ENCODE measurements at places on chromosomes 5 and 9.

- DNase-seq = no peak
These were observed 98.2 kb upstream of the TNFAIP8 start for GRCh38 chr5:119257613-119258012.

DNA sequence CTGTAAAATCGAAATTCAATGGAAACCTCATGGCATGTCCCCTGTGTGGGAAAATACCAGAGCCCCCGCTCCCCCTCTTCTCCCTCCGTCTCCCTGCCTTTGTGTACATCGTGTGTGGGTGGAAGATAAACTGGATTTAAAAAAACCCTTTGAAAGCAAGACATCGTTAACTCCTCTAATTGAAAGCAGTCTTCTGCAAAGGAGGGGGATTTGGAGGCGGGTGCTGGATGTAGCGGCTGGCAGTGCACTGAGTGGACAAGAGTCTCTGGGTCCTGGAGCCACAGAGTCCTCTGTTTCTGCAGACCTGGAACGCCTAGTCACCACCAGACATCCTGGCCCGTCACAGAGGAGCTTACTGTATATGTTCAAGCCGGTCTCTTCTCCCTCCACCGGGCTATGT, 169.4 kb downstream of the PAPPA start:
- no peak for DNase-seq

DNA sequence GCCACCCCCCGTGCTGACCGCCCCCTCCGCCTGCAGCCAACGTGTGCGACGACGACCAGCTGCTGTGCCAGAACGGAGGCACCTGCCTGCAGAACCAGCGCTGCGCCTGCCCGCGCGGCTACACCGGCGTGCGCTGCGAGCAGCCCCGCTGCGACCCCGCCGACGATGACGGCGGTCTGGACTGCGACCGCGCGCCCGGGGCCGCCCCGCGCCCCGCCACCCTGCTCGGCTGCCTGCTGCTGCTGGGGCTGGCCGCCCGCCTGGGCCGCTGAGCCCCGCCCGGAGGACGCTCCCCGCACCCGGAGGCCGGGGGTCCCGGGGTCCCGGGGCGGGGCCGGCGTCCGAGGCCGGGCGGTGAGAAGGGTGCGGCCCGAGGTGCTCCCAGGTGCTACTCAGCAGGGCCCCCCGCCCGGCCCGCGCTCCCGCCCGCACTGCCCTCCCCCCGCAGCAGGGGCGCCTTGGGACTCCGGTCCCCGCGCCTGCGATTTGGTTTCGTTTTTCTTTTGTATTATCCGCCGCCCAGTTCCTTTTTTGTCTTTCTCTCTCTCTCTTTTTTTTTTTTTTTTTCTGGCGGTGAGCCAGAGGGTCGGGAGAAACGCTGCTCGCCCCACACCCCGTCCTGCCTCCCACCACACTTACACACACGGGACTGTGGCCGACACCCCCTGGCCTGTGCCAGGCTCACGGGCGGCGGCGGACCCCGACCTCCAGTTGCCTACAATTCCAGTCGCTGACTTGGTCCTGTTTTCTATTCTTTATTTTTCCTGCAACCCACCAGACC, 80.2 kb downstream of the NTNG2 start:
- DNase-seq = no peak

DNA sequence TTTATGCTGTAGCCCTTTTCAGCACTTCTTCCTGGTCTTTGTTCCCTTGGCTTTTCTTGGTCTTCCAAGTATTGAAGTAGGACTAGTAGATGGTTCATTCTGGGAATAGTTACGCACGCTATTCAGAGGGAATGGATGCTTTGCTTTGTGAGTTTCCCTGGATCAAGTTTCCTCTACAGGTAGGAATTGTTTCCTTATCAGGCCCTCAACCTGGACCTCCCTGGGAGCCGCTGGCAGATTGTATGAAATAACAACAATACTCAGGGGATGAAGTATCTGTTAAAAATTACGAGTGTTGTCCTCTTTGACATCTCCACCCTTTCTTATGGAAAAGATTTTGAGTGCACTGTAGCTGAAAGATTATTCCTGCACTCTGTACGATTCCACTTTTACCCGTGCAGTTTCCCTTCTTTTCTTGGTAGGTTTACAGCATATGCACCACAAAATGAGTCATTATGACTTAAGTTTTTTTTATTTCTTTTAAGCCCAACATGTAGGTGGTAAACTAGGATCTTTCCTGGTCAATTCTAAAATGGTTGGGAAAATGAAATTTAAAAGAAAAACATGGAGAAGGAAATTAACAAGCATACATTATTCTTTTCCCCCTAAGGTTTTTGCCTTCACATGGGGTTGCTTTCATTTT, 57.9 kb downstream of the ARHGAP26 start:
- DNase-seq = no peak

All from HS-5 (cell line).